ENCODE measurements at places on chromosomes 13 and 19.

DNA sequence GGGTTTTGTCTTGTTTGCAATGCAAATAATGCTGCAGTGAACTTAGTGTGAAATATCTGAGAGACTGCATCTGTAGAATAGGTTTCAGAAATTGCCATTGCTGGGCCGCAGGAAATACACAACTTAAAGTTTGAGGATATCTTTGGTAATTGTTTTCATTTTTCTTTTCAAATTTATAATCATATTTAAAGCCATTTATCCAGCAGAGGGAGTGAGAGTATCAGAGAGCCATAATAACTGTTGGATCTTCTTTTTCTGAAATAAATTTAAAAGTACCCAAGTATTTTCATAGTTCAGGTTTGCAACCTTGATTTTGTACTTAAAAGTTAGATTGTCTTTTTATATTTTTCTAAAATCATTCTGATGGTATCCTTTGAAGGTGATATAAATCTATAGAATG, 99.4 kb downstream of the ZMYM2 start:
- DNase-seq: no peak

DNA sequence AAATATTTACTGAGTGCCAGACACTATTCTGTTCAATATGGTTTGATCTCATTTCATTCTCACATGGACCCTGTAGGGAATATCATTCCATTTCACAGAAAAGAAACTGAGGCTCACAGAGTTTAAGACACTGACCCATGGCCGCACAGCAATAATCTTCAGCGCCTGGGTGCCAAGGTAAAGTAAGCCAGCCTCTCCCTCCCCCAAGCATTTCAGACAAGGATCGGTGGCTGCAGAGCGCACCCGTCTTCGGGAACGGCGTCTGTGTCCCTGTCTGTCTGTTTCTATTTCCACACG, 4.3 kb upstream of the PDE4A start:
- DNase-seq: no peak

GRCh38 chr13:63696055-63696454, 2280.4 kb upstream of the PCDH20 start:
- DNase-seq: no peak

GRCh38 chr19:12703046-12703445, 6.6 kb upstream of the FBXW9 start:
- no peak for DNase-seq

GRCh38 chr19:12574036-12574435, 22.8 kb upstream of the ZNF564 start:
- DNase-seq: no peak

DNA sequence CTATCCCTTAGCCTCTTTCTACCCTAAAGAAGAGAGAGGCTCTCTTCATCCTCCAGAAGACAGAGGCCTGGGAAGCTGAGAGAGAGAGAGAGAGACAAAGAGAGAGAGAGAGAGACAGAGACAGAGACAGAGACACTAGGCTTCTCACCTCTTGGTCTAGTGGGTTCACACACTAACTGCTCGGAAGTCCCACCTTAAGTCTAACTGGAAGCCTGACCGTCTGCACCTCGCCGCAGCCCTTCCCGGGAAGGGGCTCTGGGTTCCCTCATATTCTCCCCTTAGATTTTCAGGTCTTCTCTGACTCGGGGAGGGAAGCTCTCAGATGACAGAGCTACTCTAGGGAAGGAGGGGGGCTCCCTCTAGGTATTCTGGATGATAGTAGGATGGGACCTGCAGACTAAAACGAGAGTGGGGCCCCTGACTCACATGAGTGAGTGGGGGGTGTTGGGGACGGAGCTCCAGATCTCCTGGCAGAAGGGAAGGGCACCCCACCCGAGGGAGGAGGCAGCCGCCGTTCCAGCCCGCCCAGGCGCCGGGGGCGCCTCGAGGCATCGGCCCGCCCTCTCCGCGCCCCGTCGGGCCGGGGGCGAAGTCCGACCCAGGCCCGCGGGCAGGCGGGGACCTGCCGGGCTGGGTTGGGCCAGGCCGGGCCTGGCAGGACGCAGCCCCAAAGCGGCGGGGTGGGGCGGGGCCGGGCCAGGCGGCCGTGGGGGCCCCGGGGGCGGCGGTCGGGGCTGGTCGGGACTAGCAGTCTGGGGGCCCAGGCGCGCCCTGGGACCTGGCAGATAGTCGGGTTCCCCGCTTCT, 2.0 kb upstream of the JUNB start:
- no peak for DNase-seq

DNA sequence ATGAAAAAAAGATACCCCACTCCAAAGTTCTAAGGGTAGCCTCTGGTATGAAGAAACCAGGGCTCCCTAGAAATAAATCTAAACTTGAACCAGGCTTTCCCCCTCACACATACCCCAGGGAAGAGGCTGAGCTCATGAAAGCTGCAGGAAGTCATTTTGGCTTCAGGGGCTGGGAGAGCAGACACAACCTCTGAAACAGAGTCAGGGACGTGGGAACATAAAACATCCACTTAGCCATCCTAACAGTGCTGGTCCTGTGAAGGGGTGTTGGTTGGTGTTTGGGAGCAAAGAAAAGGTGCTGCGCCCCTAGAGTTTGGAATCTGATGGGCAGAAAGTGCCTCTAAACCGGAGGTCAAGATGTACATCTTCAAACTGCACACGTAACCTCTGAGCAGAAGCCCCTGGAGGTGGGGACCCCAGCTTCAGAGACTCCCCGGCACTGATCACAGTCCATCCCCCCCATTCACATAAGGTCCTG, 15.8 kb downstream of the RAB3D start:
- DNase-seq: no peak

DNA sequence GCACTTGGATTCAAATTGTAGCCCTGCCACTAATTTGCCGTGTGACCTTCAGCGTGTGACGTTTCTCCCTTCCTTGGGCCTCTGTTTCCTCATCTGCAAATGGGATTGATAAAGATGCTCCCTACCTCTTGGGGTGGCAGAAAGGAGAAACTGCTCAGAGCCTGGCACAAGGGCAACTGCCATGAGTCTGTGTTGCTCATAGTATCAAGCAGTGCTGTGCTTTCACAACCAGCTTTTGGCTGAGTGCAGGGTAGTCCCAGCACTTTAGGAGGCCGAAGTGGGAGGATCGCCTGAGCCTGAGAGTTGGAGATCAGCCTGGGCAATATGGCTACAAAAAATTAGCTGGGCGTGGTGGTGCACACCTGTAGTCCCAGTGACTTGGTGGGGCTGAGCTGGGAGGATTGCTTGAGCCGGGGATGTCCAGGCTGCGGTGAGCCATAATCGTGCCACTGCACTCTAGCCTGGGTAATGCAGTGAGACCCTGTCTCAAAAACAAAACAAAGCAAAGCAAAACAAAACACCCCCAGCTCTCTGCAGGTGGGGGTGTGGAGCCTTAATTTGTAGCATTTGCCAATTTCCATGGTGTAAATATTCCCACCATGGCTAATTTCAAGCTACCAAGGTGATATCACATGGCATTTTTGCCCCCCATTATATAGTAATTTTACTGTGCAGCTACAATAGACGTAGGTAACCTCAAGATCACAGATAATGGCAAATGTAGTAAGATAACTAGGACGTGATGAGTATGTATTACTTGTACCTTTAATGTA, 1.6 kb upstream of the MARK4 start:
- no peak for DNase-seq

- DNase-seq: no peak
Measured at GRCh38 chr19:5786593-5787408, 2.3 kb upstream of the PRR22 start.

DNA sequence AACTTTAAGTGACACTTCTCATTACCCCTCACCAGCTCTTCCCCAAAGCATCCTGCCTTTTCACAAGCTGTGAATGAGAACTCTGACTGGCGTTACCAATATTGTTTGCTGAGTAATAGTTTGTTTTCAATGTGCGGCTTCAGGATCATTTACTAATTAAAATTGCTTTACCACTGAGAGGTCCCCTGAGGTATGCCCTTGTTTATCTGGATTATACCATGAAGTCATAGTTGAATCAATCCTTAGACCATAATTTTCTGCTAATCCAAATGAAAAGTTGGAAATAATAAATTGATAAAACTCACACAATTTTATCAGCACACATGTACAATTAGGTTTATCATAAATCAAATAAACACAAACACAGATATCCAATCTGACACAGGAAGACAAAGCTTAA, 568.8 kb downstream of the PCDH9 start:
- no peak for DNase-seq

DNA sequence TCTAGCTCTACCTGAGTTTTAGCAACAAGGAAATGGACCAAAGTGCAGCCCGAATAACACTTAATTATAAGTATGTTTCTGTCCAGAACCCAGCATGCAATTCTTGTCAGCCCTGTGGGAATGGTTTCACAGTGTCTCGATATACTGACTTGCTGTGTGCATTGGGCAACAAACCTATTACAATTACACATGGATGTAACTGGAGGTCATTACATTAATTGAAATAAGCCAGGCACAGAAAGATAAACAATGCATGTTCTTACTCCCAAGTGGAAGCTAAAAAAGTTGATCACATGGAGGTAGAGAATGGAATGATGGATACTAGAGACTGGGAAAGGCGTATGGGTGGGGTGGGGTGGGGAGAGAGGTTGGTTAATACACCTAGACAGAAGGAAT, 5.1 kb upstream of the CYP2S1 start:
- no peak for DNase-seq

GRCh38 chr19:28045621-28046020, 1167.3 kb downstream of the UQCRFS1 start:
- DNase-seq: no peak

- no peak for DNase-seq
Measured at GRCh38 chr13:85592211-85592610, 207.0 kb downstream of the SLITRK6 start.

- DNase-seq: no peak
Measured at GRCh38 chr13:81207636-81208035, 866.7 kb upstream of the SPRY2 start.

- DNase-seq: no peak
Measured at GRCh38 chr13:97938706-97939475, 14.6 kb upstream of the IPO5 start.

DNA sequence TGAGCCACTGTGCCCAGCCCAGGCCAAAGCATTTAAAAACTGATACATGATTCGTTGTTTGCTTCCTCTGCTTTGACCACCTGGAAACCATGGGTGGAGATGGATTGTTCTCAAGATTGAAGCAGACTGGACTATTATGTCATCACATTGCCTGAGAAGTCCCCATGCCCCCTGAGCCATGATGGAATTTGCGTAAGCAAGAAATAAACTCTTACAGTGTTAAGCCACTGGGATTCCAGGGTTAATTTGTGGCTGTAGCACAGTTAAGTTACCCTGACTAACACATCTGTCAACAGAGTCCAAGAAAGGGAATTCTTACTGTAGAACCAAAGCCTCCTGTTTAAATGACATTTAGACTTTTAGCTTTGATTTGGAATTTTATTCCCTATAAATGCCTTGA, 19.4 kb upstream of the DHRS12 start:
- no peak for DNase-seq

- no peak for DNase-seq
Measured at GRCh38 chr13:31859571-31859970, 120.2 kb downstream of the RXFP2 start.

DNA sequence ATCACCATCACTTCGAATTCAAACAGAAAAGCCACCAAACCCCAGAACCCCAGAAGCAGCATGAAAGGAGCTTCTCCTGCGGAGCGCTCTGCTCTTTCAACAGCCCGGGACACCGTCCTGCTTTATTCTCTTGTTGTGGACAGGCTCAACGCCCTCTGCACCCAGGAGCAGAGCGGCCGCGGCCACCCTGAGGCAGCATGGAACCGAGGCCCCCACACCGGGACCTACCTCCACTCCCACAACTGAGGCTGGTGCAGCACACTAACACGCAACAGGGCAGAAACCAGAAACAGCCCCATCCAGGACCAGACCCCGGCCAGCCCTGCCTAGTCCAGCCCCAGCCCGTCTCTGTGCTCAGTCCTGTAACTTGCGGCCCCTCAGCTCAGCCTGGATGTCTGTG, 7.2 kb downstream of the AP3D1 start:
- no peak for DNase-seq

DNA sequence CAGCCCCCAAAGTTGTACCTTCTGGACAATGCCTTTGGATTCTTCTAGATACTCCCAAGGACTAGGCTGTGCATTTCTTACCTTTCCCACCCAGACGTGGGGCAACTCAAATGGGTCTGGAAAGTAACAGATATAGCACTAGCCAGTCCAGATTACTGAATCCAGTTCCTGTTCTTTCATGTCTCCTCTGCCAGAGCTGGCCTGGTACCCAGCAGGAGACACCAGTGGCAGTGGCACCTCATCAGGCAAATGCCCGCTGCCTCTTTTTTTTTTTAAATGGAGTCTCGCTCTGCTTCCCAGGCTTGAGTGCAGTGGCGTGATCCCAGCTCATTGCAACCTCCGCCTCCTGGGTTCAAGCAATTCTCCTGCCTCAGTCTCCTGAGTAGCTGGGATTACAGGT, 43.2 kb downstream of the N4BP2L2 start:
- DNase-seq: no peak

DNA sequence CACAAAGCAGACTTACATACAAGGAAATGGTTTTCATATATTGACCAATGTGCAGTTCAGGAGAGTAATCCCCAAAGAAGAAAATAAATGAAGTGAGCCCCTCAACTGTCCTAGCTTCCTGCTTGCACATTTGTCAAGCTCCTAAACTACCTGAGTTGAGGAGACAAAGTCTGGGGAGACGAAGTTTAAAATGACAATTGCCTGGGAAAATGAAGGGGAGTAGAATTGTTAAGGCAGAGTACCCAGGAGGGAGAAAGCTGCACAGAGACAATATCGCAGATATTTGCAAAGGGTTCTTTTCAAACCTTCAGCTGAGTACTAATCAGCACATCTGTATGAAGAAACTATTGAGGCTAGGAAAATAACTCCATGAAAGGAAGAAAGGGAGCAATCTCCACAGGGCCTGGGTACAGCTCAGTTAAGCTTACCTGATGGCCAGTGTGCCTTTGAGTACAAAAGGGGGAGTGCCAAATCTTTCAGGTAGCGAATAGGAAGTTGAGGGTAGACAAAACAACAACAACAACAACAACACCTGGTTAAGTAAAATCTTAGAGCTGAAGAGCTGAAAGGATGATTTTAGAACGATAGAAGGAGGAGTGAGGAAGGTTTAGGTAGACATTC, 1700.1 kb upstream of the PRR20A start:
- no peak for DNase-seq

DNA sequence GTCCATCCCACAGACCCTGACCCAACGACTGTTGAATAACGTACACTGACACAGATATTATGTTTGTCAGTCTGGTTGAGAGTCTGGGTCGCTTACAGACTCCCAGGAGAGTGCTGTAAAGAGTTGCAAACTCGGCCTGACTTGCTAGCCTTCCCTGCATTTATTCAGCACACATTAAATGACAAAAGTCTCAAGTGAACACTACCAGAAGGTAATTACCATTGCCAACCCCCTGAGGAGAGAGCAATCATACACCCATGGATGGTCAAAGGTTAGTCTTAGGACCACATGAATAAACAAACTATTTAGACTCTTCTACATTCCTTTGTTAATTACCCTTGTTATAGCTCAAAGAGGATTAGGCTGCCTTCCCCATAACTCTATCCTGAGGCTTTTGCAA, 1048.6 kb downstream of the PCDH17 start:
- no peak for DNase-seq
